ENCODE measurements at places on chromosomes 4 and X.

DNA sequence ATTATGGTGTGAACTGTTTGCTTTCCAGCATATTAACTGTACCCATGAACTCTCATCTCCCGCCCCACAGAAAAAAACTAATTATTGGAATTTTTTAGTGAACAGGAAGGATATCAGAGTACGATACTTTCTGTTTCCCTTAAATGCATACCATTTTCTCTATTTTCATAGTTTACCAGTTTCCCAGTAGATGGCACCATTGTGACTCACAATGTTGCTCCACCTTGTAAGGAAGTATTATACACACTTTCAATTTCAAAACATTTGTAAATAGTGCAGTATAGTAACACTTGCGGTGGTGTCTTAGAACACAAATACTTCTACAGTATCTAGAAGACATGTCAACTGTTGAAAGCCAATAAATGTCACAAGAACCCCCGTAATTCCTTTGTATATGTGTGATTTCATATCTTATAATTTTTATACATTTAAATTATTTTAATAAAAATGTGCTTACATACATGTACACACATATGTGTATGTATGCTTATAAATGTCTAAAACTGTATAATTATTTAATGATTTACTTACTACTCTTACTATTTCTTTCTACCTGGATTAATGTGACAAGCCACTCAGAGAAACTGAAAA is 167.3 kb downstream of the SLIT2 start:
- no peak for DNase-seq

- no peak for DNase-seq
Observed at GRCh38 chr4:25927361-25928195, 13.6 kb downstream of the SMIM20 start.

GRCh38 chr4:113086172-113086695 is 36.8 kb downstream of the ANK2 start:
- DNase-seq, result no peak

DNA sequence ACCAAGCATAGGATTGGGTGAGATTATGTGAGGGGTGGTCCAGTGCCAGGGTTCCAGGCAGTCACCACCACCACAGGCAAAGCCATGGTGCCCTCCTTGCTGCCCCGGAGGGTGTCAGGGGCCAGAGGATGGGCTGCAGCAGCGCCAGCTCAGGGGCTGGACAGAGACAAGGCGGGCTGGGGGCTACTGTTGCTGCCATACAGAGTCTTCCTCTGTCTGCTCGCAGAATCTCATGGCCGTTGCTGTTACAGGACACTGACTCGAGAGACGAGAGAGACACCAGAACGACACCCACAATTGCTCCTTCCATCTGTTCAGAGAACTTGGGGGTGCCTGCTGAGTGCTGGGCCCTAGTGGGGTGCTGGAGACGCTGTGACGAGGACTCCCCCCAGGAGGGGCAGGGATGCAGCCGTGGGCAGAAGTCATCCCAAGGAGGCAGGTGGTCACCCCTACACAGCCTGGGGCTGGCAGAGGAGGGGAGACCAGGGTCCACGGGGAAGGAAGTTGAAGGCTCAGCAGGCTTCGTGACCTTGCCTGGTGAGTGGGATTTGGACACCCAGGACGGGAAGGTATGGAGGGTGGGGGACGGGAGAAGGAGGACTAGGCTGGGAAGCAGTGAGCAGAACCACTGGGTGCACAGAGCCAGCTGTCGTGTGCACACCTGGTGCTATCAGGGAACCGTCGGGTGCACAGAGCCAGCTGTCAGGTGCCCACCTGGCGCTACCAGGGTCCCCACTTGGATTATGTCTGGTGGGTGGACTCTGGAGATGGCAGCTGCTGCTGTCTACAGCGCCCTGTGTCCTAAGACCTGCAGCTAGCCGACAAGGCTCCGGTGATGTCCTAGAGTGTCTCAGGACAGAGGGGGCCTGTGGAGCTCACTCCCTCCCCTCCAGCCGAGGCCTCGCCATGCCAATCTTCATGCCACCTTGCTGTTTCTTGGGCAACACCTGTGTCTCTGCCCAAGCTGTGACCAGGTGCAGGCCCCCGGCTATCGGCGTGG is 43.9 kb upstream of the HMX1 start:
- peak; percentile 14 for DNase-seq

DNA sequence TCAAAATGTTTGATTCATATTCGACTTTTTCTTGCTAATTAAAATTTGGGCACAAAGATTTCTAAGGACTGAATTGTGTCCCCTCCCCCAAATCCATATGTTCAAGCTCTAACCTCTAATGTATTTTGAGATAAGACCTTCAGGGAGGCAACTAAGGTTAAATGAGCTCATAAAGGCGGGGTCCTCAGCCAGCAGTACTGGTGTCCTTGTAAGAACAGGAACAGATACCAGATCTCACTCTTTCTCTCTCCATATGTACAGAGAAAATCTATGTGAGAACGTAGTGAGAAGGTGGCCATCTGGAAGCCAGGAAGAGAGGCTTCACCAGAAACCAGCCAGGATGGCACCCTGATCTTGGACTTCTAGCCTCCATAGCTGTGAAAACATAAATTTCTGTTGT is 116.9 kb downstream of the VEGFC start:
- no peak for DNase-seq

DNA sequence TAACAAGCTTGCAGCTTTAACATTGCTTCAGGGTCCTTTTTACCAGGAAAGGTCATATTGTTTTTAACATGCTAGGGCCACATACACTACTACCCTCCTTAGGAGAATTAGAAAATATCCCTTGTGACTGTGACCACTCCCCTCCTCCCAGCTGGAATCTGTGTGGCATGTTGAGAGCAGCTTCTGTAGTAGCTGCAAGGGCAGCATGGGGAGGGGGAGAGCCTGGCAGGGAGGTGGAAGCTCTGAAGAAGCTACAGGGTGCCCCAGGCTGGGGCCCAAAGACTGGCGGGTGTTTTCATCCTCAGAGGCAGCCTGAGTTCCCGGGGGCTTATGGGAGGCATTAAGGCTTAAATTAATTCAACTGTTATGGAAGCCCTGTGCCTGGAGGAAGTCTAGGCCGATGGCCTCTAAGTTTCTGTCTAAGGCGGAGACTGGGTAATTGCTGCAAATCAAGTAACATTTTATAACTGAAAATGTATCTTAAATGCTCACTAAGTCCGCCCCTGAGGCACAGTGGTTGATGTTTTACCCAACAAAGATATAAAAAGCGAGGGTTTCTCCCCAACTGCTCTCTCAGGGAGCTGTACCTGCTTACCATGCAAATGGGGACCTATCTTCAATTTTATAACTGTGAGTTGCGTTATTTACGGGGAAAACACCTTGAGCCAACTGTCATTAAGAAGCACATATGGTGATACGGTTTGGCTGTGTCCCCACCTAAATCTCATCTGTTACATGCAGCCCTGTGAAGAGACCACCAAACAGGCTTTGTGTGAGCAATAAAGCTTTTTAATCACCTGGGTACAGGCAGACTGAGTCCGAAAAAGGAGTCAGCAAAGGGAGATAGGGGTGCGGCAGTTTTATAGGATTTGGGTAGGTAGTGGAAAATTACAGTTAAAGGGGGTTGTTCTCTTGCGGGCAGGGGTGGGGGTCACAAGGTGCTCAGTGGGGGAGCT is 37.4 kb upstream of the STS start:
- no peak for DNase-seq

GRCh38 chrX:119121341-119121740 is 6.3 kb downstream of the KIAA1210 start:
- no peak for DNase-seq

- no peak for DNase-seq
Observed at GRCh38 chr4:101331017-101331416, 16.3 kb downstream of the PPP3CA start.

- DNase-seq, result no peak
Observed at GRCh38 chr4:33512397-33512796, 2731.9 kb downstream of the ARAP2 start.

GRCh38 chr4:111027526-111027925 is 404.6 kb upstream of the PITX2 start:
- no peak for DNase-seq

GRCh38 chrX:24081661-24082154 is 27.0 kb downstream of the EIF2S3 start:
- DNase-seq, result peak; percentile 45

DNA sequence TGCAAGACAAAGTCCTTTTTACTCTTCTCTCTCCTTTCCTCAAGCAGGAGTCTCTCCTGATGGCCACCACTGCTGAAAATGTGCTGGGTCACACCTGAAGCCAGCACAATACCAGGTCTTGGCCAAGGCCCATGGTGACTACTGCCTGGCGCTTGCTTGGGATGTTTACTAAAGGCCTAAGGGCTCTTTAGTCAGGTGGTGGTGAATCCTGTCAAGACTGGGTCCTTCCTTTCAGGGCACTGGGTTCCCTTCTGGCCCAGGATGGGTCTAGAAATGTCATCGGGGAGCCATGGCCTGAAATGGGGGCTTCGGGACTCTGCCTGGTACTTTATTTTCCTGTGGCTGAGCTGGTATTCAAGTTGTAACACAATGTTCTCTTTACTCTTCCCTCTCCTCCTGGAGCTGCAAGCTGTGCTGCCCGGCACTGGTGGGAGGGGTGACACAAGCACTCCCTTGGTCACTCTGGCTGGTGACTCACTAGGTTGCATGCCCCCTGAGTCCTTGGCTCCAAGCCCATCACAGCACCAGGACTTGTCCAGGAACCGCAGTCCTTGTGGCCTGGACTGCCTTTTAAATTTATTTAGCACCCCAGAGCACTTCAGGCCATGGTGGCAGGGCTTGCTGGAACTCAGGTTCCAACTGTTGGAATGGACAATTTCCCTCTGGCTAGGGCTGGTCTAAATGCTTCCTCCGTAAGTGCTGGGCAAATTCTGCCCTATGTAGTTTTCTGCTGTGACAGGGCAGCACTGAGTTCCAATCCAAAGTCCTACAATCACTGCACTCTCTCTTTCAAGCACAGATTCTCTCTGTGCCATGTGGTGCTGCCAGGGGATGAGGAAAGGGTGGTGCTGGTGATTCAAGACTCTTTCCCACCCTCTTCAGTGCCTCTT is 11.3 kb downstream of the ARL13A start:
- no peak for DNase-seq

DNA sequence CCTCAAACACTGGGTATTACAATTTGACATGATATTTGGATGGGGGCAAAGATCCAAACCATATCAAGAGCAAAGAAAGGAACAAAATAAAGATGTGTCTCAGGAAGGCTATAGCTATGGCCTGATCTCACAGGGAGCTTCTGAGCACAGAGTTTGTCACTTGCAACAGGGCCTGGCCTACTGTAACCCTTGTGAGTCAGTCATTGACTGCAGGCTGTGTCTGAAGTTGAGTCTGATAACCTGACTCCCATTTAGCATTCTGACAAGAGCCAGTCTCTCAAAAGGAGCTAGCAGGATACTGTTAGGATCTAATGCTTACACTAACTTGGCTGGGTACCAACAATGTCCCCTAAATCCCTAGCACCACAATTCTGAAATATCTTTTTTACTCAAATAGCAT is 612.5 kb upstream of the TECRL start:
- no peak for DNase-seq

GRCh38 chr4:17535906-17536305 is 20.9 kb downstream of the CLRN2 start:
- no peak for DNase-seq

GRCh38 chrX:51395480-51395809 is 62.8 kb downstream of the NUDT10 start:
- DNase-seq, result no peak

- DNase-seq, result no peak
Observed at GRCh38 chr4:163638909-163639308, 144.4 kb downstream of the TMA16 start.

DNA sequence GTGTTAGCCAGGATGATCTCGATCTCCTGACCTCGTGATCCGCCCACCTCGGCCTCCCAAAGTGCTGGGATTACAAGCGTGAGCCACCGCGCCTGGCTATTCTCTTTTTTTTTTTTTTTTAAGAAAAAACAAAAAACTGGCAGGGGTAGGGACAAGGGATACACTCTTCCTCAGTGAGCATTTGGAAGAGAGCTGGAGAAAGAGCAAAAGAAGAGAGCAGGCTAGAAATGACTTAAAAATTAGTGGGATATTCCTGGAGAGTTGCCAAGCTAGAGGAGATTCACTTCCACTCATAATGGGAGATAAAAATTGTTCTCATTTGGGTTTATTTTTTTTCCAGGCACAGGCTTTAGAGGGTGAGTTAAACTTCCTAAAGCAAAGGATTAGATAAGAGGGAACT is 140.0 kb upstream of the SCML1 start:
- DNase-seq, result no peak

- no peak for DNase-seq
Observed at GRCh38 chrX:122219226-122219625, 964.9 kb upstream of the GRIA3 start.

GRCh38 chr4:84501721-84502267 is 2.7 kb upstream of the NKX6-1 start:
- no peak for DNase-seq

- DNase-seq, result no peak
Observed at GRCh38 chr4:149370785-149371420, 444.7 kb downstream of the IQCM start.

DNA sequence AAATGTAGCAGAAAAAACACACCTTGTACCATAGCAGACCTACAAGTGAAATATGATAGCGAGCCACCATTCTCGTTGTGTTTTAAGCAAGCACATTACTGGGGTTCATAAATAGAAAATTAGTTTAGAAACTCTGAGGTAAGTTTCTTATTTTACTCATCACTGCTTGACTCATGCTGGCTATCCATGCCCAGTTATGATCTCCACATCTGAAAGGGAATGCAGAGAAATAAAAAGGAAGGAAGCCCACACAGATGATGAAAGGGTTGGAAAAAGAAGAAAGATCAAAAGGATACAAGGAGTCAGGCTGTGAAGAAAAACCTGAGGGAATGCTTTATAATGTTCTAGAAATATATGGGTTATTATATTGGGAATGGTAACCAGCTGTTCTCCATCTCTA is 54.5 kb downstream of the CAMK2D start:
- no peak for DNase-seq

DNA sequence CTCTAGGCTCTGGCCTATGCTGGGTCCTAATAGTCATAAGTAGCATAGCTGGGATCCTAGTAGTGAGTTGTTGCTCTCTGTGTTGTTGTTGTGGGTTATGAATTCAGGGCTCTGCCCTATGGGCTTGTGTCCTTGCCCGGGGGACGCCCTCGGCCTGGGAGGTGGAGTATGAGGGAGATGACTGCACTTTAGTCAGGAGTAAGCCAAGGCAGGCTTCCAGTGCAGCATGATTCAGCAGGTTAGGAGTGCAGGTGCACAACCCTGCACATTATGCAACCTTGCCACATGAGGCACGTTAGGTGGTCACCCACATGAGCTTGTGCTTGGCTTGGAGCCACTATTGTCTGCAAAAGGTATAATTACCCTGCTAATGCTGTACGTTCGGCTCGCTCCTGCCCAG is 58.4 kb upstream of the CCDC149 start:
- no peak for DNase-seq

- no peak for DNase-seq
Observed at GRCh38 chrX:138020941-138021340, 455.0 kb downstream of the ZIC3 start.

DNA sequence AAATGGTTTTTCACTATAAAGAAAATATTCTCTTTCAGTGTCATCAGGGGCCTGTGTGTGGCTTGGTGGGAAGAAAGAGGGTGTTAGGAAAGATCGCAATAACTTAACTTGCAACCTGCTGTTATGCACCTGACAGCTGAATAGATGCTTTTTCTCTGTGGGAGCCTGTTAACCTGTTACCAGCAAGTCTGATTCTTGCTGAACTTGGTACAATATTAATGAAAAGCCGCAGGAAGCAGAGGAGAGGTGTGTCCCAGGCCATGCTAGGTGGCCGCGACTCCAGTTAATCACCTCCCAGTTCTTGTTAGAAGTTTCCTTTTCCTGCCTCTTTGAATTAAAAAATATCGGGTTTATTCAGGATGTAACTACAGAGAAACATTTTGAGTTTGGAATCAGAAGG is 494.8 kb upstream of the AGA start:
- DNase-seq, result no peak

- DNase-seq, result no peak
Observed at GRCh38 chrX:103177556-103177955, 37.4 kb upstream of the BEX4 start.

All from right hindlimb (tissue), 1 donor.